ENCODE measurements at places on chromosomes 4 and X.

DNA sequence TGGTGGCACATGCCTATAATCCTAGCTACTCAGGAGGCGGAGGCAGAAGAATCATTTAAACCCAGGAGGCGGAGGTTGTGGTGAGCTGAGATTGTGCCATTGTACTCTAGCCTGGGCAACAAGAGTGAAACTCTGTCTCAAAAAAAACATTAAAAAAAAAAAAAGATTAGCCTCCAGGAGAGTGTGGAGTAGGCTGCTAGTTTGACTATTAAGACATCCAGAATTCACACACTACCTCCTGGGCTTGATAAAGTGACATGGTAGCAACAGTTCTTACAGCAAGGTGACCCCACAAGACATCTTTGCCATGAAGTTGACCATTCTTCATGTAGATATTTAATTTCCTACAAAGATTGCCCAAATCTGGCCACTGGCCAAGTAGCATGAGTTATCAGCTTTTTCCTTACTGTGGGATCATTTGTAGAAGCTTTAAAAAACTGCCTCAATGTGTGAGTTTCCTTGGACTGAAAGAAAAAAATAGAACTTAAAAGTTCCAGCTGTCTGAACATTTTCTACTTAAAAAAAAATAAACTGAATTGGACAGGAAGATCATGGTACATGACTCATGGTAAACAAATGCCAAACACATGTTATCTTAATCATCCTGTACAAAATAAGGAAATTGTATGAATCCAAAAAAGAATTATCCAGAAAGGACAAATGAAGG is 35.3 kb upstream of the SPRY1 start:
- DNase-seq = no peak

- DNase-seq = no peak
Measured at GRCh38 chr4:1490654-1491327, 84.5 kb upstream of the NKX1-1 start.

DNA sequence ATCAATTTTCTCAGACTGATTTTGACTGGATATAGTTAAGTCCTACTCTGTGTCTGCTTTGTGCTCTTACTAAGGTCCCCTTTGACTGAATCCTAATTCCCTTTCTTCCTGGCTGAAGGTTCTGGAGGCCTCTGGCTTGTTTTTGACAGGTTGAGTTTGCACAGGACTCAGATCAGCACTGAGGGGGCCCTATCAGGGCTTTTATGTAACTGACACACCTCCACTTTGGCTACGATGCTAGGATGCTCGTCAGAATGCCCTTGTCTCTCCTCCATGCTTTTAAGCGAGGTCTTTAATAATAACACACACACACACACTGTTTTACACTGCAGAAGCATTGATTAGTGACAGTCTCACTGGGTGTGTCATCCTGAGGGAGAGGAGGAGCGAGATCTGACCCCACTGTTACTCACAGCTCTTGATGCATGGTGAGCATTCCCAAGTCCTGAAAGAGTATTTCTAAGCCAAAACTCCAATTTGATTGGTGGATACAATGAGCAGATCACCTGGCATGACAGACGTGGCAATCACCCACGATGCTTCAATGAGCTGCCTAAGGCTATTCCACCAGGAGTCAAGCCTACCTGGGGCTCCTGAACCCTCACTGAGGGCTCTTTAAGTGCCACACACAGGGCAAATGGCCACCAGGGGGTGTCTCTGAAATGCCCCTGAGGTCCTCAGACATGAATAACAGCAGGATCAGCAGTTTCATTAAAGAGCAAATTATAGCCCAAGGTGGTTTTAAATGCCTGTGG is 130.4 kb upstream of the CPEB2 start:
- DNase-seq = no peak

GRCh38 chr4:22385611-22386011 is 130.3 kb downstream of the ADGRA3 start:
- no peak for DNase-seq

DNA sequence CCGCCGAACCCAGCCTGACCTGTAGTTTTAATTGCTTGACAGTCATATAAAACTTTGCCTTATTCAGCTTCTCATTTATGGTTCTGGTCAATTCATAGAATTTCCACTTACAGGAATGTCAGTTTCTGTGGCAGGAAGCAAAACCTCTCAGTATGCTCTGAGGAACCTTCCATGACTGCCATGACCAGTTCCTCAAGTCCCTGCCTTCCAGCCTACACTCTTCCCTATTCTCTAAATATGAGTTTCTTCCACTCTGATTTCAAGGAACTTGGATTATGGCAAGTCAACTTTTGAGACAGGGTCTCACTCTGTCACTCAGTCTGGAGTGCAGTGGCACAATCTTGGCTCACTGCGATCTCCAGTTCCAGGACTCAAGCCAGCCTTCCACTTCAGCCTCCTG is 26.0 kb upstream of the NSUN7 start:
- DNase-seq = no peak

GRCh38 chr4:70704931-70705182 is 16.5 kb downstream of the UTP3 start:
- no peak for DNase-seq

DNA sequence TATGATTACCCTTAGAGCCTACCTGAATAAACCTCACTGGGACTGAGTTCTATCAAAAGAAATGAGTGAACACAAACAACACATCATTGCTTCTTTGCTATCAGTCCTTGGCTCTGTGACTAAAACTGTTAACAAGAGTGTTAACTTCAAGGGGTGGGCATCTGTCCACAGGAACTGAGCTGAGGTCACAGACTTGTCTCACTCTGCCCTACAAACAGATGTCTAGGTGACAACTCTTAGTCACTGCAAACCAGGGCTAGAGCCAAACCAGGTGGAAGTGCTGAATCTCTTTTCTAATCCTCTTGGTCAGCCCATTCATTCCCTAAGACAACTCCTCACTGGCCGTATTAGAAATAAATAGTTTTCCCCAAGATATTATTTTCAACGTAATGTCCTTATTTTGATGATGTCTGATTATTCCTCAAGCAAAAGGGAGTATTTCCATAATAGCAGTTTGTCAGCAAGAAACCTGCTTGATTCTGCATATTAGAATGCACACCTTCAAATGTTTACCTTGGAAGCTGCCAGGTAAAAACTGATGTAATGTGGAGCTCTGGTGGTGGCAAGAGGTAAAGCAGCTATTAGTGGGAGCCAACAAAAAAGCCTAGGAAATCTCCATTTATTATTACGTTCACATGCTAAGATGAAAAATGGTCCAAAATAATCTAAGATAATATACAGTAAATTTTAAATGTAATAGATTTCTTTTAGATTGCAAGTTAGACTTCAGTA is 4.0 kb downstream of the COL25A1 start:
- no peak for DNase-seq

DNA sequence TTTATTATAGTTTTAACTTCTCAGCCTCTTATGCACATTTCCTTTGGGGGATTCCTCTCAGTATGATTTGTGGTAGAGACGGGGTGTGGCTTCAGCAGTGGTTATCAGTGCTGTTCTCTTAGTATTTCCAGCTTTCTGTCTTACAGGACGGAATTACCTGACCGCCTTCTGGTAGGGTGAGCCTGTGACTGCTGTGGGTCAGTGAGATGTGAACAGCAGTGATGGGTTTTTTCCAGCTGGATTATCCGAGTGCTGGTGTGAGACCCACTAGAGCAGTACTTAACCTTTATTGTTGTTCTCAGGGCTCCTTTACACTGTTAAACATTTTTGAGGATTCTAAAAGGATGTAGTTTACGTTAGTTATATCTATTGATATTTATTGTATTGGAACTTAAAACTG is 135.2 kb downstream of the SLIT2 start:
- DNase-seq = no peak

DNA sequence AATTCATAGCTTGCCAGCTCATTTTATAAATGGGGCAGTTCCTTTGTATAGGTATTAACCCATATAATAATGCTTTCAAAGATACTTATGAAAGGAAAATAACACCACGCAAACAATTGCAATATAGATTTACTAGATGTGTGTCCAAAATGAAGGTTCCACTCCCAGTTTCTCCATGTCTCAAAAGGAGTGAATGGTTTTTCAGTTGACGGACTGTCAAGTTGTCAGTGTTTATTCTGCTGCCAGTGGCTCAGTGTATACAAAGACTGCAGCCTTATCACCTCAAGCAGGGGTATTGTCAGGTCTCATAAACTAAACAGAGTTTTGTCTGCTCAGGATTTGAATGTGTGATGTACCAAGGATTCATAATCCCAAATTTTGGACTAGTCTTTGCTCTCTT is 585.3 kb upstream of the ATOH1 start:
- no peak for DNase-seq

GRCh38 chr4:13711233-13711785 is 83.8 kb upstream of the BOD1L1 start:
- DNase-seq = no peak

GRCh38 chr4:147764337-147764736 is 32.4 kb downstream of the ARHGAP10 start:
- no peak for DNase-seq

DNA sequence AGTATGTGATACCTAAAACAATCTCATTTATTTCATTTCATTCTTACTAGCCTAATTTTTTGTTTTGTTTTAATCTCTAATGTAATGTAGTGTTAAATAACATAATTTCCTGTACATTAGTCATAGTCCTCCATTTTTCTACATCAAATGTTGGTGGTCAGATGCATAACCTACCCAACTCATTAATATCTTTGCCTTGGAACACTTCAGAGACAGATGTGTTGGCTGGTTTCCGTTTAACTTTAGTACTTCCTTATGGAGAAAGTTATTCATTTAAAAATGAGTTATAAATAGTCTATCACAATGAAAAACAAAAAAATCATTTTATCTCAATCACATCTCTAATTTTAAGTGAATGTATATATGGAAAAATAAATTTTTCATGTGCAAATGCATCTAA is 190.2 kb downstream of the ANTXR2 start:
- no peak for DNase-seq

DNA sequence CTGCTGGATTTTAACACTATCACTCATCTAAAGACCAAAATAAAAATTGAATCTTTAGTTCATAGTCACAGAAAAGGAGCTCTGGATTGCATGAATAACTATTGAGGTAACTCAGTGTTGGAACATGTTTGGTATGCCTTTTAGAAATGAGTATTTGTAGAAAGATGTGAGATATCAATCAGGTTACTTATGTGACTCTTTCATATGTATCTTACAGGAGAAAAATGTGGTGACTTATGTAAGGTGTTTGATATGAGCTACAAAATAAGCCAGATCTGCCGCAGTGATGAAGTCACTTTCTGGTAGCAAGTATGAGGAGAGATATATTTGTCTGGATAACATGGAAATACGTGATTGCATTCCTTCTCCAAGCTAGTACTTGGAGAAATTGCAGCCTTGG is 1653.3 kb upstream of the PCDH7 start:
- DNase-seq = no peak

- DNase-seq = no peak
Measured at GRCh38 chr4:105709081-105709450, 482 bp downstream of the GSTCD start.

GRCh38 chr4:99013884-99014523 is 18.5 kb downstream of the METAP1 start:
- DNase-seq = no peak

GRCh38 chr4:154211506-154211905 is 280.1 kb downstream of the DCHS2 start:
- no peak for DNase-seq

GRCh38 chr4:71867598-71867997 is 83.7 kb upstream of the GC start:
- no peak for DNase-seq

GRCh38 chr4:85777908-85778631 is 303.1 kb downstream of the ARHGAP24 start:
- no peak for DNase-seq

DNA sequence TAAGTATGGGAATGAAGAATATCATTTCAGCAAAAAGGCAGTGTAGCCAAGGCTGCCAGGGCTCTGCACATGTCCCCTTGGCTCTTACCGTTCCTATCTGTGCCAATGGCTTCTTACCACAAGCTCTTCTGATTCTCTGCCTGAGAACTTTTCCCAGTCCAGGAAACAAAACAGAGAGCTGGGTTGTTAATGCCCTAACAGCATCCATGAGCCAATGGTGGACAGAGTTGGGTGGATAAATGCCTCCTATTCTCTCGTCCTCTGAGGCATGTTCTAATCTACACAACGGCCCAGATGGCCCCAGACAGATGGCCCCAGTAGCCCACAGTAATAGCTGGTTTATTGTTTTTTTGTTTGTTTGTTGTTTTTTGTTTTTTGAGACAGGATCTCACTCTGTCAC is 28.0 kb downstream of the SCD5 start:
- no peak for DNase-seq

GRCh38 chr4:137762591-137762990 is 230.3 kb upstream of the PCDH18 start:
- DNase-seq = no peak

- DNase-seq = no peak
Measured at GRCh38 chrX:100748108-100748507, 16.2 kb upstream of the SYTL4 start.

DNA sequence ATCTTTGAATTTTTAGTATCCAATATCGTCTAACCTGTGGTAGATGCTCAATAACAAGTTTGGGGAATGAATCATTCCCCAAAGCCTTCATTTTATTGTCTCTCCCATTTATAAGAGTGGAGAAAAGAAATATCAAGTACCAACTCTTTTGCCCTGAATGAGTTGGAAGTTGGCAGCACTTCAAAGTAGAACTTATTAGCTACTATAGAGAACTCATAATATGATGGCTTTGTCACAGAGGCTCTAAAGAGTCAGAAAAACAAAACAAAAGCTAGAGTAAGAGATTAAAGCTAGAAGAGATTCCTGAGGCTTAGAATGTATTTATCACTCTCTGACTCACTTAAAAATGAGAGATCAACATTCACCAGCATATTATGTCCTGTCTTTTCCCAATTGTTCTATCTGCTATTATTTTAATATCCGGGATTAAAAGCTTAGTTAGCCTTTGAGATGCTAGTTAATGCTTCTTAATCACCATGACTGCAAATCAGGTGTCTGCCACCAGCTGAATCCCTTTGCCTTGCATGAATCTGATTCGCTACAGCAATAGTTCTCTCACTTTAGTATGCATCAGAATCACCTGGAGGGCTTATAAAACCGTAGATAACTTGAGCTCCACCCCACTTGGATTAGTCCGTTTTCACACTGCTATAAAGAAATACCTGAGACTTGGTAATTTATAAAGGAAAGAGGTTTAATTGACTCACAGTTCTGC is 77.9 kb downstream of the PALLD start:
- DNase-seq = no peak

DNA sequence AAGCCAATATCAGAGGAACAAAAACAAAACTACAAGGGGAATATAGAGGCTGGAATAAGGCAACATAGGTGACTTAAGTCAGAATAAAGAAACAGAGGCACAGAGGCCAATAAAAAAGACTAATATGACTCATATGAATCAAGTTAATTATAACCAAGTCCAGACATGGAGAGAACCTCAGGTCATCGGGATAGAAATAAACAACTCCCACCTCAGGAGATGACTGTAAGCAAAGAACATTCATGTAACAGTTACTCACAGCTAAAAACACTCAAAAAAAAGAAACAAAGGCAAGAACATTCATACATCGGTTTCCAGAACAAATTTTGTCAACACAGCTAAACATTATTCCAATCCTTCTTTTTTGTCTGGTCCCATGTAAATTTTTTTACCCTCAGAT is 60.3 kb upstream of the RXFP1 start:
- DNase-seq = no peak
